ENCODE measurements at places on chromosomes 6 and 20. TPM values are rescaled to one million over a fixed set of nuclear protein-coding genes. Genes with fewer than 3 reads are reported as not detected.

The GJA10 gene
- not detected for polyA plus RNA-seq

The PTCRA gene
- not detected for polyA plus RNA-seq

DNA sequence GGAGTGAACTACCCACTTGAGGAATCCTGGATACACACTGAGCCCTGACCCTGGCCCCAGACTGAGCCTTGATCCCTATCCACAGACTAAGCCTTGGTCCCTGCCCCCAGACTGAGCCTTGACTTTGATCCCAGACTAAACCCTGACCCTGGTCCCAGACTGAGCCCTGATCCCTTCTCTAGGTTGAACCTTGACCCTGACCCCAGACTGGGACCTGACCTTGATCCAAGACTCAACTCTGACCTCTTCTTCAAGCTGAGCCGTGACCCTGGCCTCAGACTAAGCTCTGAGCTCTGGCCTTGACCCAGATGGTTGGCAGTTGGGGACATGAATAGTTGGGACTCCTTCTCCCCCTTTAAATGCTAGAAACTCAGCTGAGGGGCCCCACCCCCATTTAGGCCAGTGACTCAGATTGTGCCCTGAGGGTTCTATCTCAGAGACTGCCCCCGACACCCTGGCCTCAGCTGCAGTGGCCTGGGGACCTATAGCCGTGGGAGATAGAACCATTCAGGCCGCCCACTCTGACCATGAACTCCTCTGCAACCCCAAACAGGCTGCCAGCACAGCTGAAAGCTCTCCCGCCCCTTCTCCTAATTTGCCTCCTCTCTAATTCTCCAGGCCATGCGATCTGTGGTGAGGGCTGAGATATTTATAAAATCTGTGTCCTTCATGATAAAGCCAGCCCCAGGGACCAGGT, 84.7 kb downstream of the DLGAP4 start:
- no peaks in the 10 kb centered on the region for H3K27me3 ChIP-seq
- H3K4me3 ChIP-seq, result no peak overlapping the region
- H3K36me3 ChIP-seq, result no peaks in the 10 kb centered on the region
- H3K27ac ChIP-seq, result no peak overlapping the region
- H3K4me1 ChIP-seq, result no peaks in the 10 kb centered on the region

The TAAR5 gene
- not detected for polyA plus RNA-seq

DNA sequence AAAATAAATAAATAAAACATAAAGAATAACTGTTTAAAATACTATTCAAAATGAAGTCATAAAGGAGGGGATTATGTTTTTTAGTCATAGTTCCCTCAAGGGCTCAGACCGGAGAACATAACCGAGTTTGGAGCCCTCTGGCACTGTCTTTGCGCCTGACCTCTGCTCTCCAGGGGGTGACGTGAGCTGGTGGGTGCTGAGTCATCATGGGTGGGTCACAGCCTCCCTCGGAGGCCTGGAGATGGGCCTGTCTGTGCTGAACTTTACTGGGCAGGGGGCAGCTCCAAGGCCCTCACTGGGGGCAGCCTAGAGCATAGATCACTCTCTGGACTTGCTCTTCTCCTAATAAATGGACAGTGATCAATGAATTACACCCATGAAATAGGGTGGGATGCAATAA, 3.1 kb upstream of the MAVS start:
- no peaks in the 10 kb centered on the region for H3K27me3 ChIP-seq
- H3K27ac ChIP-seq, result no peak overlapping the region
- DNase-seq, result no peak
- H3K4me3 ChIP-seq, result no peak overlapping the region

The GCNT2 gene
- polyA plus RNA-seq, result 9.8 TPM

- H3K4me1 ChIP-seq, result no peaks in the 10 kb centered on the region
- H3K27me3 ChIP-seq, result peaks cover 3% of the 10 kb centered on the region
- no peaks in the 10 kb centered on the region for H3K36me3 ChIP-seq
- no peak overlapping the region for H3K27ac ChIP-seq
- no peak overlapping the region for H3K4me3 ChIP-seq
Measured at GRCh38 chr20:20076297-20077065, 24.1 kb downstream of the CFAP61 start.

The RHAG gene
- 0.40 TPM for polyA plus RNA-seq

DNA sequence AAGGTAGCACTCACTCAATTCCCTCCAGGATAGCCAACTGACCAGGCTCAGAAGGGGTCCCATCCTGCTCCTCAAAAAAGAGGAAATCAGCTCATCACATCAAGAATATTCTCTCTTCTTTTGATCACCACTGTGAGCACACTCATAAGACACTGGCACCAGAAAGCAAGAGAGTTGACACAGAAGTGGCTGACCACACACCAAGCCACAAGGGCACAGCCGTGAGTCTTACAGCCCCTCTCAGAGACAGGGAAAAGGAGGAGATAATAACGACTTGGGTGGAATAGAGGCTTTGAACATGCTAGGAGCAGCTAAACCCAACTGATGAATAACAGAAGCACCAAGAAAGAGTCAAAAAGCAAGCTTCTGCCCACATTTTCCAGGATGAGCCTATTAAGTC, 249.1 kb upstream of the PREP start:
- H3K27ac ChIP-seq, result no peak overlapping the region
- H3K4me1 ChIP-seq, result no peaks in the 10 kb centered on the region
- no peak for DNase-seq
- no peaks in the 10 kb centered on the region for H3K27me3 ChIP-seq
